Coronary artery (tissue), 2 donors: ENCODE measurements at places on chromosomes 7 and 10.

- no peak for DNase-seq
Measured at GRCh38 chr7:122577449-122578003, 121.4 kb downstream of the RNF133 start.

- DNase-seq: no peak
Measured at GRCh38 chr7:125592331-125592730, 662.7 kb upstream of the POT1 start.

GRCh38 chr7:154882931-154883474, 119.9 kb downstream of the PAXIP1 start:
- no peak for DNase-seq

DNA sequence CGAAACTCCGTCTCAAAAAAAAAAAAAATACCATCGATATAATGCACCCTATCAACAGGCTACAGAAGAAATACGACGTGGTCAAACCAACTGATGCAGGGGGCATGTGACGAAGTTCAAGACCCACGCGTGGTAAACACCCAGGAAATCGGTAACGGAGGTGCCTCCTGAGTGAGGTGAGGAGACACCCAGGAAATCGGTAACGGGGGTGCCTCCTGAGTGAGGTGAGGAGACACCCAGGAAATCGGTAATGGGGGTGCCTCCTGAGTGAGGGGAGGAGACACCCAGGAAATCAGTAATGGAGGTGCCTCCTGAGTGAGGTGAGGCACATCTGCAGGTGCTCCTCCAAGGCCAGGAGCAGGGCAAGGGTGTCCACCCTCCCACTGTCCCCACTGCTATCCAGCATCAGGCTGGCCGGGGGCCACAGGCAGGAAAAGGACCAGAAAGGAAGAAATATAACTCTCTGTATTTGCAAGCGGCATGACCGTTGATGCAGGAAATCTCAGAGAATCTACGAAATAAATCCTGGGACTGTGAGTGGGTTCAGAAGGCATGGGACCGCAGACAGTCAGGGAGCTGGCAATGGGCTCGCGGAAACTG, 10.7 kb upstream of the GPR146 start:
- no peak for DNase-seq

GRCh38 chr10:86439544-86439943, 72.9 kb upstream of the GRID1 start:
- DNase-seq: no peak

DNA sequence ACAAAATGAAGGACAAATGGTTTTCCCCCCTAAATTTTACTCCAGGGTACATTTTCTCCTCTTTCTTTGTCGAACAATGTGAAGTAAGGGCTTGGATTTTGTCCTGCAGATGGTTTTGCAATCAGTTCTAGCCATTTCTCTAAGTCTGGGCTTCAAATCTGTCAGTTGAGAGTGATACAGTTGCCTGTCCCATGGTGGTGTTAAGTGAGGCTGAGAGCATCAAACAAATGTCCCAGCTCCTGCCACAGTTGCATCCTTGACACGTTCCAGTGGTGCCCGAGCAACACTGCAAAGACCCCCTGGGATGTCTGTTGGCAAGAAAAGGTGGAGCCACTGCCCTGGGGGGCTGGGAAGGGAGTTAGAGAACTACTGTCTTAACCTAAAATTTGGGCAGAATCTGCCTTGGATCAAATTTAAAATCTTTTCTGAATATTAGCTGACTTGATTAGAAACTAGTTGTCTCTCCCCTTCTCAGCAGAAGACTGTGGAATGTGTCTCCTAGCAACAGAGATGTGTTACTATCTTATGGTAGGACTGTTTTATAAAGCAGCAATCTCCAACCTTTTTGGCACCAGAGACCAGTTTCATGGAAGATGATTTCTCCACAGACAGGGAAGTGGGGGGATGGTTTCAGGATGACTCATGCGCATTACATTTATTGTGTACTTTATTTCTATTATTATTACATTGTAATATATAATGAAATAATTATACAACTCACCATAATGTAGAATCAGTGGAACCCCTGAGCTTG, 102.0 kb upstream of the STEAP1B start:
- no peak for DNase-seq

DNA sequence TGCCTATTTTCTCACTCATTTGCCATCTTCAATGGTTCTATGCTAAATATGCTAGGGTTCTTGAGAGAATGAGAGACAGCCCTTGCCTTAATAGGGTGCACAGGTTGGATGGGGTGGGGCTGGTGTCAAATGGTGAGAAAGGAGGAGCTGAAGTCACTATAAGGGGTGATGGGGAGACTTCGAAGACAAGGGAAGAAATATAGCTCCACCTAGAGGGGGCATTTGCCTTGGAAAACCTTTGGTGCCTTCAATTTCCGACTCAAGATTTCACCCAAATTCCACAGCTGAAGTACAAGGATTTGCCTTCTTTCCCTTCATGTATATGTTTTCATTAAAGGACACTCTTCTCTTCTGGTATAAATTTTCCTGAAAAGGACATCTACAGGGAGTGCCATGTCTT, 5.6 kb downstream of the PTN start:
- no peak for DNase-seq

DNA sequence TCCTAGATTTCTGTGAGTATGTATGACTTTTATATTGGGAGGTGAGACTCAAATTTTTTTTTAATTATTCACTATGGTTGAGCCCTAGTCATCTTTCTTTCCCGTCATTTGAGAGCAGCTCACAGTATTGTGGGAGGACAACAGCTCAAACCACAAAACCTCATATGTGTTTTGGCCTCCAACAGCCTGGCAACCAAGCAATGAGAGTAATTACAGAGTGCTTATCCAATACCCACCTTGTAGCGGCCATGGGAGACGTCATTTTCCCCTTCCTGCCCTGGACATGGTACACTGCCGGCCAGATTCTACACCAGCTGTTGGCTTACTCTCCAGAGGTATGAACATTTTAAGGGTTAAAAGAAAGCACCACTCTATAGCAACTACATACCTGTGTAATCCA, 49.1 kb downstream of the DOCK4 start:
- no peak for DNase-seq

- DNase-seq: no peak
Measured at GRCh38 chr10:127694580-127695193, 42.3 kb upstream of the FOXI2 start.

DNA sequence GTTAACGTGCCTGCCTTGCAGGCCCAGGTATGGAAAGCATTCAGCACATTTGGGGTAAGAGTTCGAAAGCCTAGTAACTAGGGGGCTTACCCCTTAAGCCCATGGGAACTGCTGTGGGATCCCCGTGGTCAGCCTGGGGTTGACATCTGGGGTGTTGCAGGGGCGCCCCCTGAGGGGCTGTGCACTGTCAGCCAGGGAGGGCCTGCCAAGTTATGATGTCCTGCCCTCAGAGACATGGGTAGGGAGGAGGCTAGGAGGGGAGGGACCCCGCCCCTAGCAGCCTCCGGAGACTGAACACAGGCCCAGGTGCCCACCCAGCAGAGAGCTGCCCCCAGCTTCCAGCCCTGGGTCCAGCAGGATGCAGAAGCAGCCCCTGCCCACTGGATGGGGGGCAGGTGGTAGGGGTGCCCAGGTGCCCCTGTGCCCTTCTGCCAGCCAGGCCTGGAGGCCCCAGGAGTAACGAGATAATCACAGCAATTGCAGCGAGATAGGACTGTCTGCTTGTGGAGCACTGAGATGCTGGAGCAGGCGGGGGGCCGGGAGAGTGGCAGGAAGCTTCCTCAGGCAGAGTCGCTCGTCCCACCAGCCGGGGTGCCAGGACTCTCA, 153.3 kb downstream of the UBE2H start:
- no peak for DNase-seq
